Sciatic nerve (tissue), 2 donors: ENCODE measurements at places on chromosomes 7 and 10.

DNA sequence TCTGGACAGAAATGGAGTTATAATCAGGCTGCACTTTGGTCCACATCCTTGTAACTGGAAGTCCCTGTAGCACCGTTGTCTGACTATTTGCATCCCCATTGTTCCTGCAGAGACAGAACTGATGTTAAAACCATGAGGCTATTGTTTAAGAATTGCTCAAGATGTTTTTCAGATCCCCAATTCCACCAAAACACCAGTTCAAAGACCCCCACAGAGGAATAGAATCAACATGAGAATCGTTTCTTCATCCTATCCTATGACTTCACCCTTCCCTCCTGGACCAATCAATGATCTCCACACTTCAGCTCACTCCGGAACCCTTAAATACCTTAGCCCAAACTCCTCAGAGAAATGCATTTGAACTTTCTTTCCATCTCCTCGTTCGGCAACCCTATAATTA, 57.1 kb upstream of the GRID1 start:
- DNase-seq: no peak

- no peak for DNase-seq
Measured at GRCh38 chr7:121440857-121441503, 44.9 kb upstream of the FAM3C start.

DNA sequence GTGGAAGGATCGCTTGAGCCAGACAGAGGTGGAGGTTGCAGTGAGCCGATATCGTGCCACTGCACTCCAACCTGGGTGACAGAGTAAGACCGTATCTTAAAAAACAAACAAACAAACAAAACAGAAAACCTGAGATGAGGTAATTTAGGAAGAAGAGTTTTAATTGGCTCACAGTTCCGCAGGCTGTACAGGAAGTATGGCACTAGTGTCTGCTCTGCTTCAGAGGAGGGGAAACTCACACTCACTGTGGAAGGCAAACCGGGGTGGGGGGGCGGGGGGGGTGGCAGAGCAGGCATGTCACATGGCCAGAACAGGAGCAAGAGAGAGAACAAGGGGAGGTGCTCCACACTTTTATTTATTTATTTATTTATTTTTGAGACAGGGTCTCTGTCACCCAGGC, 5.1 kb downstream of the UBE2D4 start:
- DNase-seq: no peak

- DNase-seq: no peak
Measured at GRCh38 chr7:33273356-33273755, 144.0 kb downstream of the BBS9 start.

DNA sequence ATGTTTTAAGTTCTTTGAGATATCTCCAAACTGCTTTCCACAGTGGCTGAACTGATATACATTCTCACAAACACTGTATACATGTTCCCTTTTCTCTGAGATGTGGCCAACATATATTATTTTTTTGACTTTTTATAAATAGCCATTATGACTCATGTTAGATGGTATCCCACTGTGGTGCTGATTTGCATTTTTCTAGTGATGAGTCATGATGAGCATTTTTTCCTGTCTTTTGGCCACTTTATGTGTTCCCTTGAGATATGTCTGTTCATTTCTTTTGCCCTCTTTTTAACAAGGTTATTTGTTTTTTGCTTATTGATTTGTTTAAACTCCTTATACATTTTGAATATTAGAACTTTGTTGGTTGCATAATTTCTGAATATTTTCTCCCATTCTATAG, 1055.1 kb downstream of the NXPH1 start:
- no peak for DNase-seq

- DNase-seq: no peak
Measured at GRCh38 chr10:45640941-45641340, 31.6 kb downstream of the ZFAND4 start.
